ENCODE measurements at places on chromosomes 7 and 10.

DNA sequence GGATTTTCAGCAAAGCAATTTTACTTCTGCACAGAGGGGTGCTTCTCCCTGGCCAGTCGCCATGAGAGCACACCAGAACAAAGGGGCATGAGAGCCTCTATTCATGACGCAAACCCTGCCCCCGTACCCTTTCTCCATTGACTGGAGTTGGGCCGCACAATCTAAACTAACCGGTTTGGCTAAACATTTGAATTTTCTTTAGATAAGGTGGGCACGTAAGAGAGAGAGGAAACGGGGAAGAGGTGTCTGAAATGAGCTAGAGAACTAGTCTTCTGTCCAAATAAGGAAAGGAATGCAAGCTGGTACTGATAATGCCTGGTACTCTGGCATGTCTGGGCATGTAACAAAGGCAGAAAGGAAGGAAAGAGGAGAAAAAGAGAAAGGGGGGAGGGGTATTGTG, 13.2 kb upstream of the SCIN start:
- DNase-seq: no peak

- no peak for DNase-seq
Observed at GRCh38 chr10:42936580-42936979, 140.3 kb upstream of the RET start.

GRCh38 chr7:36486336-36486735, 96.7 kb downstream of the ANLN start:
- DNase-seq: no peak

DNA sequence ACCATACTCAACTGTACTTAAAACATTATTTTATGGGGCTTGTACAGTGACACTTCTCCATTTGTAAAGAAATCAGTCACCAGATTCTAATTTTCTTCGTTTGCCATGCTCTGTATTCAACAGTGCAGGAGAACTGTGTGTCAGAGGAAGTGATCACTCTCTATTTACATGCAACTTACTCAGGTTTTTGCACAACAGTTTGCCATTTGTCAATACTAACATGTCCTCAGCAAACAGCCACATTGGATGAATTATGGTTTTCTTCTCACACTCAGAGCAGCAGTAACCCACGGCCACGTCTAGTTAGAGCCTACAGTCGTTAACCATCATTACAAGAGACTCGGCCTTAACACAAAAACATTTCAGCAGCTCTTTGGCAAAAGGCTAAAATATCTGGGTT, 69.2 kb upstream of the SP4 start:
- no peak for DNase-seq

DNA sequence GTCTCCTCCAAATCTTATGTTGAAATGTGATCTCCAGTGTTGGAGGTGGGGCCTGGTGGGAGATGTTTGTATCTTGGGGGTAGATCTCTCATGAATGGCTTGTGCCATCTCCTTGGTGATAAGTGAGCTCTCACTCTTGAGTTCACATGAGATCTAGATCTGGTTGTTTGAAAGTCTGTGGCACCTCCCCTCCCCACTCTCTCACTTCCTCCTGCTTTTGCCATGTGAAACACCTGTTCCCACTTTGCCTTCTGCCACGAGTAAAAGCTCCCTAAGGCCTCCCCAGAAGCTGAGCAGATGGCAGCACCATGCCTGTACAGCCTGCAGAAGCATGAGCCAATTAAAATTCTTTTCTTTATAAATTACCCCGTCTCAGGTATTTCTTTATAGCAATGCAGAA, 23.5 kb downstream of the TMEM229A start:
- DNase-seq: no peak

GRCh38 chr10:49395741-49396665, at the start of gene DRGX:
Gene DRGX, minus strand, starts transcription at chr10:49396089. Its CDS starts 649 bp downstream, at chr10:49395440.
- DNase-seq: no peak

DNA sequence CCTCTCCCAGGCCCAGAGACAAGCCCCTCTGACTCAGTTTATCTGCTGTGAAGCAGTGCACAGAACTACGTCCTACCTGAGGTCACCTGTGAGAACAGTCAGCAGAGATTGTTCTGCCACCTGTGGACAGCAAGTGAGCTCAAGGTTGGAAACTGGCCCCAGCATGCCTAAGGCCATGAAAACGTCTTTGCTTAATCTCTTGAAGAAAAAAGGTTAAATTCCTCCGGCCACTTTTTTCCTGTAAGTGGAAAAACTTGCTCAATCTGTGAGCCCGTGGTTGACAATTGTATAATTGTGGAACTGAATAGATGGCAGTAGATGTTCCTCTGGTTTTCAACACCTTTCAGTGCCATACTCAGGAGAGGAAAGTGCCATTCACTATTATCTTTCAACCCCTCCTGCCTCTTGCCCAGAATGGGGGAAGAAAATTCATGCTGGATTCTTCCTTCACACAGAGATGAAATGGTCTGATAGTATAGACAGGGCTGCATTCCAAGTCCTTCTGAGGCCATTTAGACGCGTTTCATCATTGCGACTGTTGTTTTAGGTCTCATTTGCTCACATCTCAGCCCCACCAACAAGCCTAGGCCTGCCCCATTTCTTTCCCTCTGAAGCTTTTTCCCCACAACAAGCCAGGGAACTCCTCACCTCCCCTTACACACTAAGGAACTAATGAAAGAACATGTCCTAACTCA, 292.9 kb downstream of the FZD1 start:
- no peak for DNase-seq
